ENCODE measurements at places on chromosomes 3 and 15.

DNA sequence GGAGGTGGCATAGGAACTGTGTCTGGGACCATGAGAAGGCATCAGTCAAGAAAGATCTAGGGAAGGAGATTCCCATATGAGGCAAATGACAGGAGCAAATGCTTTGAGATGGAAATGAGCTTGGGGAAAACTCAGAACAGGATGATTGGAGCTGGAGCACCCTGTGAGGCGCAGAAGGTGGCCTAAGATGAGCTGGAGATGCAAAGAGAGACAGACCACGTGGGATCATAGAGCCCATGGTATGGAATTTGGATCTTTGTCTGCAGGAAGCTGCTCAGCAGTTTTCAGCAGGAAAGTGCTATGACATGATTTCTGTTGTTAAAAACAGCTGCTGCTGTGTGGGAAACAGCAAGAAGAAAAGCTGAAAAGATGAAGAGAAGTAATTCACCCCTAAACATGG is 310.6 kb downstream of the MAGI1 start:
- no peak for DNase-seq

DNA sequence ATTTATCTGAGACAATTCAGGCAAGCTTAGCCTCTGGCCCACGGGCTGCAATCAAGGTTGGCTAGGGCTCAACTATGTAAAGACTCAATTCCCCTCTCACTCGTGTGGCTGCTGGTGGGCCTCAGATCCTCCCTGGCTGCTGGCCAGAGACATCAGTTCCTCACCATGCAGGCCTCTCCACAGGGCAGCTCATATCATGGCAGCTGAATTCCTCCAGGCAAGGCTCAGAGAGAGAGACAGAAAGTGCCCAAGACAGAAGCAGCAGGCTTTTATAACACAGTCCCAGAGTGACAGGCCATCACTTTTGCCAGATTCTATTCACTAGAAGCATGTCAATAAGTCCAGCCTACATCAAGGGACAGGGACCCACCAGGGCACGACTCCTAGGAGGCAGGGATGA is 63.2 kb downstream of the XXYLT1 start:
- DNase-seq, result no peak

DNA sequence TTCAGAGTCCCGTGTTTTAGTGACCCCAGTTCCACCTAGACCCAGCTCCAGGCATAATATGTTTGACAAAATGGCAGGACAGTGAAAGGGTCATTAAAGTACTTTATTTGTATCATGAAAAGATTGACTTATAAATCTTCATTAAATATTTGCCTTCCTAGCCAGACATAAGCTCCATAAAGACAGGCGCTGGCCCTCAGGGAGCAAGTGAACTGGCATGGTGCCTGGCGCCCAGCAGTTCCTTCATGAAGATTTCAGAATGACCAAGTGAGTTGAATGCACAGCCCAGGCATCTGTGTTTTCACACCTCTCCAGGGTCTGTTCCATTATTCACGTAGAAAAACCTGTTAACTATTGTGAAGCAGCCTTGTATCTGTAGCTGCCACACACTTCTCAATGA is 166.2 kb downstream of the GAP43 start:
- no peak for DNase-seq

- no peak for DNase-seq
Measured at GRCh38 chr15:29058903-29059539, 173.2 kb downstream of the APBA2 start.

GRCh38 chr15:90318591-90318990 is 33.5 kb upstream of the ZNF774 start:
- DNase-seq, result no peak

DNA sequence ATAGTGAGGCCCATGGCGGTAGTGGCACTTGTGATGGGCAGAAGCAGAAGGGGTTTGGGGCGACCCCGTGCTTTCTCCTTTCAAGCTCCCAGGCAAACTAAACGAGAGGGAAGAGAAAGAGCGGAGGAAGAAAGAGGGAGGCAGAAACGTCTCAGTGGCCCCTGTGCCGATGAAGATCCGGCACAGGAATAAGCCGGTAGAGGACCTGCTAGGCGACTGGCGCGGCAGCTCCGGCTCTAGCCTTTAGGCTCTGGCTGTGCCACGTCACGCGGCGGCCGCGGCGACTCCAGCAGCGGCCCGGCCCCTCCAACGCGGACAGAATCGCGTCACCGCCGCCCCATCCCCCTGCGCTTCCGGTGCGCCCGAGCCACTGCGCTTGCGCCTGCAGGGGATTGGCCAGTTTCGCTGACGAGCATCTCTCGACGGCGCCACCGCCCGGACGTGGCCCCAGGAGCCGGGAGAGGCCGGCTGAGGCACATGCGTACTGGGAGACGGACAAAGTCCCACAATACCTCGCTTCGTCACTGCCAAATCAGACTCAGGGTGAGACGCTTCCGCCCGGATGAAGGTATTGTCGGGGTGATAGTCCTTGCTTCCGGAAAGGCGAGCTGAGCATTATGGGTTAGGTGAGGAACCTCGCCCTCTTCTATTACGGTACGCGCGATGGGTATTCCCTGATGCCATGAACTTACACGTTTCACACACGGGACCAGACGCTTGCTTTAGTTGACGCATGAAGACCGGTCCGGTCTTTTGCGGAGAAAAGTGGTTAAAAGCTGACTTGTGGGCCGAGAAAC is at the start of gene ARF4:
Gene ARF4 (minus strand): TSS at position 218 of the 797 bp plus-strand sequence. CDS start 204 bp downstream, at position 14.
- DNase-seq, result peak; percentile 89

DNA sequence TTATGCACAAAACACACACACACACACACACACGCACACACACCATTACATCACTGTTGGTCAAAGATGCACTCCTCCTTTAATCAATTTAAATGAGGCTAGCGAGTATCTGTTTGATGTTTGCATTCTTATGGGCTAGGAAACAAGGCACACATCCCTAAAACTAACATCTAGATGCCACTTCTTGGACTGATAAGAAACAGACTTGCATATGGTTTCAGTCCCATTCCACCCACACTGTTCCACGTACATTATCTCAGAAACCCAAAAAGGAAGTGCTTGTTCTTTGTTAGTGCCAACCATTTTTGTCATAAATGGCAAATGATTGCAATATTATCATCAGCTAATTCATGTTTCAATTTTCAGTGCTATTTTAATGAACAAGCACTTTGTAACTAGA is 69.5 kb downstream of the CCR1 start:
- DNase-seq, result no peak

DNA sequence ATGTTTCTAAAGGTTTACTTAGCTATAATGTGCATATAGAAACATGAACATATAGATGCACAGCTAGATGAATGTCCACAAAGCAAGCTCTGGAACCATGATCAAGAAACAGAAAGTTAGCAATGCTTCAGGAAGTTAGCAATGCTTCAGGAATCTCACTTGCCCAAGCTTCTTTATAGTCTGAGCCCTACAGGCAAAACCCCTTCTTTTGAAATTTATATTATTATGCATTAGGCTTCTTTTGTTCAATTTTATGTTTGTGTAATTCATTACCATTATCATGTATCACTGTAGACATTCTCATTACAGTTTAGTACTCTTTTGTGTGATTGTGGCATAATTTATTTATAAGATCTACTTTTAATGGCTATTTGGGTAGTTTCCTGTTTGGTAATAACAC is 286.4 kb upstream of the BCHE start:
- no peak for DNase-seq

DNA sequence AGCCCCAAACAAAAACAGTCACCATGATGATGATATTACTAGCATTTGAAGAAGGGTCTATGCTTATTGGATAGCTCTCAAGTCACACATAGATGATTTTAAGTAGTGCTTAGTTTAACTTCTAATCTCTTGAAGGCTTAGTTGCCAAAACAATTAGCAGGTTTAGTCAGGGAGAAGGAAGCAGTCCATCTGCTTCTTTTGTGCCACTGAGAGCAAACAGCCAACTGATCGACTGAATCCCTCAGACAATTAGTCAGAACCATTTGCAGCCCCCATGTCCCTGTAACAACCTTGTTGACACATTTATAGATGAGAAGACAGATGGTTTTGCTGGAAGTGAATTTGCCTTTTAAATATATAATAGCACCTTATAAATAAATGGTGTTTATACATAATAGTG is 585.1 kb upstream of the SUCLG2 start:
- no peak for DNase-seq

DNA sequence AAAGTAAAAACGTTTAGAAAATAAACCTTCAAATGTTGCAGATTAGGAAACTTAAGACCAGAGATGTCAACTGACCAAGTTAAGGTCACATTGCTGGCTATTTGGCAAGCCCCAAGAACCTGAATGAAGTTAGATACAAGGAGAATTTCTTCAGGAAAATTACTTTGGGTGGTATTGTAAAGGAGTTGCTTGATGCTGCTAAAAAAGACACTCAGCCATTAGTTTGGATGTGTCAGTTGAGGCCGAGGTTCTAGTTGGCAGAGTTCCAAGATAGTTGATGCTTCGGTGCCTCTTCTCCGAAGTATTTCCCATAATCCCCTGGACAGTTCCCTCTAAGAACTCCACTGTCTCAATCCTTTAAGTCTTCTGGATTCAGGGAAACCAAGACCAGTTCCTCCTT is 24.3 kb downstream of the SIAH2 start:
- DNase-seq, result no peak

DNA sequence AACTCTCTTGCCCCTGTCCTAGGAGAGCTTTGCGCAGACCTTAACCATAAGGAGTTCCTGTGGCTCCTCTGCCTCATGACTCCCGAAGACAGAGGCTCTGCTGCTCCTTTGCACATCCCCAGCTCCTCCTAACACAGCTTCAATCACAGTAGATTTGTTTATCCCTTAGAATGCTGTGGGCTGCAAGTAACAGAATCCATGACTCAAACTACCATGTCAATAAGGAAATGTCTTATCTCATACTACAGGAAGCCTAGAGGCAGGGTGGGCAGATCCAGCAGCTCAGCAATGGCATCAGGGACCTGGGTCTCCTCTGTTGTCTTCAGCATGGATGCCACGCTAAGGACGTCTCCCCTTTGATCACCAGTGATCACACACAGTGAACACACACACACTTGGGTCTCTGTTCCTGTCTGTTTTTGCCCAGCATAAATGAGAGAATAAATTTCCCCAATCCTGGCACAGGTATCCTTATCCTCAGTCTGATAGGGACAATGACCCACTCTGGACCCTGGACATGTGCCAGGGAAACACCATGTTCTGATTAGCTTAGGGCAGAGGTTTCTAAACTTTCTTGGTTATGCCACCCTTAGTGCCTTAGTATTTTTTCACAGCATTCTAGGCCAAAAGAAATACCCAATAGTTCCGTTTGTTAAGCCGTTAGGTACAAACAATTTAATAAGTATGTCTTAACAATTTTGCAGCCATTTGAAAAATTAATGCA is 46.1 kb upstream of the MRPS22 start:
- no peak for DNase-seq

DNA sequence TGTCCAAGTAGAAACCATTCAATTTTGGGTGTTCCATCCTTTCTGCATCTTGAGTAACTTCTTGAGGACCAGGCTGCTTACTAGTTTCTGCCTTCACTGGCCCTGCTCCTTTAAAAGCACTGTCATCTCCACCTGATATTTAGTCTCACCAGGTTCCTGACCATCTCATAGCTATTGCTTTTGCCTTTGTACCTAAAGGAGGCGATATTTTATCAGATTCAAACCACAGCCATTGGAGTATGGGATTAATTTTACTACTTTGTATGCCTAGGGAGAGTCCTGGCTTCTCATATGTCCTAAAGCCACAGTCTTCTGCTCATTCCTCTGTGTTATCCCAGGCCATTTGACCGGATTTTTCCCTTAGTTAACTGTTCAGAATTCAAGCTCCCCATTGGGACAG is 51.8 kb upstream of the RFX7 start:
- no peak for DNase-seq

DNA sequence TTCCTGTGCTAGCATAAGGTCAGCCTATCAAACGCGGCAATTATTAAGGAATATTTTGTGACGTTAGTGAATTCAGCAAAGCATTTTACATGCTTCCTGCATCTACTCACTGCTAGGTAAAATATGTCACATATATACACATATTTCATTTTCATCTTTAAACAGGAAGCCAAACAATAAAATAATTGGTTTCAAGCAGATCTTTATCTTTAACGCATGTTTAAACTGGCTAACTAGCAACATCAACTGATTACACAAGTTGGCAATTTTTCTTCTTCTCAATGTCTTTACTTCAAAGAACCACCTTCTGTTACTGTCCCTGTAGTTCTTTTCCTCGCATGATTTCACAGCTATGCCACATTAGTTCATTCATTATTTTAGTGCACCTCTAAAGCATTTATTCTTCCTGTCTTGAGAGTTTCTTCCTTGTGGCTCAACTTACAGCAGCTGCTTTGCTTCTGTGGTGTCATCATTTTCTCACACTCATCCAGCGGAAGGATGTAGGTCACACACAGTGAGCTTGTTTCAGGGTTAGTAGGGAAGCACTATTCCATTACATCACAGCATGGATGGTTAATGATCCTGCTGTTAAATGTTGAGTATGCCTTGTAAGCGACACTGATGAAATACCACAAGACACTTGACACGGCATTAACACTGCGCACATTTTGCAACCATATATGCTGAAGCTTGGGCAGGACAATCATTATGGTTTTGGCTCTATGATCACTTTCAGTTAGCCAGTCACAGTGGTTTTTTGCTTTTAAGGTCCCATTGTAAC is 2.3 kb upstream of the BCHE start:
- no peak for DNase-seq

DNA sequence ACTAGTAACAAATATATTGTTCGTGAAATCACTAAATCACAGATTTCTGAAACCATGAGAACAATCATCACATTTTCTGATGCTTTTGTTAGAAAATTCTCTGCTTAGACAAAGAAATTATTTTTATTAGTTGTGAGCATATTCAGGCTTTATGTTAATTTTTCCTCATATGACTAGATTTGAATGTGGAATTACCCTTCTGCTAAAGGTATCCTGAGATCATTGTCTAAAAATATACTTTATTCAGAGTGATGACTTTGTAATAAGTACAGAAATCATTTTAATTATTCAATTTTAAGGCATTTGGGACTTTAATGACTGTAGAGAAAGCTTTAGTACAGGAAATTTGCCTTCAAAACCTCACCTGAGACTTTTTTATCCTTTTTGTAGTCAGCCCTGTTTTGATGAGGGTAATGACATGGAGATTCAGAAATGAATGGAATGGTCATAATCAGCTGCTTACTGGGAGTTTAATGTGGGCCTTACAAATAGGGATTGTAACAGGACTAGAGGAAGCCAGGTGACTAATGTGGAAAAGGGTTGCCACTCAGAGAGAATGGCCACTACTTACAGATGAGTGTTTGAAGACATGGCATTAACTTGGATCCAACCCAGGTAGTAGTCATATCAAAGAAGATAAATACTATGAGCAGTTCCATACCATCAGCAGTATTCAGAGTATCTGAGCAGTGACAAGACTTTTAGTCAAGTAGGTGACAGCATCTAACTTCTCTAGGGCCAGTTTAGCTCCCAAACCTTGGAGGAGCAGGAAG is 148.3 kb downstream of the MBNL1 start:
- DNase-seq, result no peak

All from NCI-H1694 treated with DMSO at 0.1 percent for 48 hours (cell line).